ENCODE measurements at places on chromosomes 13 and 19.

DNA sequence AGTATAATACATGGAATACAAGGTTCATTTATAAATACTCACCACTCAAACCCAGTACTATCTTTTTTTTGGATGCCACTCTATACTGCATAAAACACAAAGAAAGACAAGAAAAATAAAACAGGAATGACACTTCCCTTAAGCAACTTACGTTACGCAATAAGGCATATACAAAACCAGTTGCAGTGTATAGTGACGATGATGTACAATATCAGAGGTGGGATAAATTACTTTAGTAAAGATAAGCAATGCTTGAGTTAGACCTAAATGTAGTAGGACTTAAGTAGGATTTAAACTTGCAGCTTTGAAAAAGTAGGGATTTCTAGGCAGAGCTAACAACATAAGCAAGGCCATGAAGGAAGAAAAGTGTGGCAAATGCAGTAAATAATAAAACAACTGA, 374.9 kb downstream of the SPRY2 start:
- no peak for DNase-seq

DNA sequence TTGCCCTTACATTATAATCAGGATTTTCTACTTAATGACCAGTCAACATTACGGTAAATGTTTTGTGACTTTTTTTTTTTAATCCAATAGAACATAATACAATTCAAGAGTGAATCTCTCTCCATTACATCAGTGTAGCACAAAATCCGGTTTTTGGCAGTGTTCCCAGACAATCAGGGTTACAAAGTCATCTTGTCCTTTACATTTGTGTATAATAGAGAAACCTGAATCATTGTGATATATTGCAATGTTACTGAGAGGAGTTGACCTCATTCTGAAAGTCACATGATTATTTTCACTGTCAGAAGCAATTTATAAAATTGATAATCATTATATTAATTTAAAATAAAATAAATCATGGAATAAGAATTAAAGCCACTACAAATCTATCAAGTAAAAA, 1346.0 kb upstream of the SPRY2 start:
- peak; percentile 14 for DNase-seq

- DNase-seq: no peak
These were observed 21.5 kb downstream of the SHC2 start for GRCh38 chr19:439167-439900.

- DNase-seq: no peak
These were observed 885 bp downstream of the TGFB1 start for GRCh38 chr19:41352609-41353465.

DNA sequence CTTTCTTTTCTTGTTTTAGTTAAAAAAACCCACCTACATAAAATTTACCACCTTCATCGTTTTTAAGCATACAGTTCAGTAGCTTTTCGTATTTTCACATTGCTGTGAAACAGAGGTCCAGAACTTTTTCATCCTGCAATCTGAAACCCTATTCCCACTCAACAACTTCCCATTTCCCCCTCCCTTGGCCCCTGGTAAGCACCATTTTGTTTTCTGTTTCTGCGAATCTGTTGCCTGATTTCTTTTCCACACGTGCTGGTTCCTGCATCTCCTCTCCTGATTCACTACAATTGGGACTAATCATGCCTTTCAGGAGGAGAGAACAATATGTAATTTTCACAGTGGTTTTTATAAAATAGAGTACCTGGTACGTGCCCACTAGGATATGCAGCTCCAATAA, 149.2 kb upstream of the RNF113B start:
- DNase-seq: no peak

DNA sequence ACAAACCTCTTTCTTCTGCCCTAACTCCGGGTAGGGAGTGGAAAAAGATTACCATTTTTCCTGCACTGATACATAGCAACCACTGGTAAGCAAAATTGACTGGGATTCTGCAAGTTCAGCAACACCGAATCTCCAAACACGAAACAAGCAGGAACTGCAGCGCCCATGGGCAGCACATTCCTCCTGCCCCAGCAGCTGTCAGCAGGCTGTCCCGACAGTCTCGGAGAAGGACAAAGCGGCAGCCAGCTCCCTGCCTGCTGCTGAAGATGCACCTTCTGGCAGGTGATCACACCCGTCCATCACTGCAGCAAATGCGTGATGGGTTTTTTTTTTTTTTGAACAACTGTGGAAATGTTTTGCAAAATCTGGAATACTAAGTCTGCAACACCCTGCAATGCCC, 6.7 kb downstream of the TMTC4 start:
- DNase-seq: no peak

- DNase-seq: no peak
These were observed 8.8 kb upstream of the IGFL4 start for GRCh38 chr19:46049597-46049996.

- no peak for DNase-seq
These were observed 2.8 kb downstream of the BRME1 start for GRCh38 chr19:13902993-13903555.

GRCh38 chr13:110289661-110290060, 17.3 kb downstream of the COL4A1 start:
- no peak for DNase-seq

GRCh38 chr13:114115796-114116195, 16.6 kb downstream of the RASA3 start:
- no peak for DNase-seq

GRCh38 chr19:28351761-28352160, 861.2 kb downstream of the UQCRFS1 start:
- no peak for DNase-seq

DNA sequence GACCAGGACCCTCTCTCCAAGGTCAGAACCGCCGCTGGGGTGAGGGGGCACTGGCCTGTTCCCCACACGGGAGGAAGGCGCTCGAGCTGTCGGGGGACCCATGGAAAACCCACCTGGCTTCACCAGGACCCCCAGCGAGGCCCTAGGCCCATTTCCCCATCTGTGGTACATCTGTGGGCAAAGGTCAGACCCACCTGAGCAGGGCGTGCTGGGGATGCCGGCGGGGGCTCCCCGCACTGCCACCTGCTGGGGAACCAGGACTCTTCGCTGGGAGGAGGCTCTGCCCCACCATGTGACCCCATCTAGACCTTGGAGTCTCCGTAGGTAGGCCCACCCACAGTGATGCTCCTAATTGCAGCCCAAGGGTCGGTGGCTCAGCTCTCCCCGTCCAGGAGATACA, 511 bp downstream of the WDR88 start:
- DNase-seq: no peak

DNA sequence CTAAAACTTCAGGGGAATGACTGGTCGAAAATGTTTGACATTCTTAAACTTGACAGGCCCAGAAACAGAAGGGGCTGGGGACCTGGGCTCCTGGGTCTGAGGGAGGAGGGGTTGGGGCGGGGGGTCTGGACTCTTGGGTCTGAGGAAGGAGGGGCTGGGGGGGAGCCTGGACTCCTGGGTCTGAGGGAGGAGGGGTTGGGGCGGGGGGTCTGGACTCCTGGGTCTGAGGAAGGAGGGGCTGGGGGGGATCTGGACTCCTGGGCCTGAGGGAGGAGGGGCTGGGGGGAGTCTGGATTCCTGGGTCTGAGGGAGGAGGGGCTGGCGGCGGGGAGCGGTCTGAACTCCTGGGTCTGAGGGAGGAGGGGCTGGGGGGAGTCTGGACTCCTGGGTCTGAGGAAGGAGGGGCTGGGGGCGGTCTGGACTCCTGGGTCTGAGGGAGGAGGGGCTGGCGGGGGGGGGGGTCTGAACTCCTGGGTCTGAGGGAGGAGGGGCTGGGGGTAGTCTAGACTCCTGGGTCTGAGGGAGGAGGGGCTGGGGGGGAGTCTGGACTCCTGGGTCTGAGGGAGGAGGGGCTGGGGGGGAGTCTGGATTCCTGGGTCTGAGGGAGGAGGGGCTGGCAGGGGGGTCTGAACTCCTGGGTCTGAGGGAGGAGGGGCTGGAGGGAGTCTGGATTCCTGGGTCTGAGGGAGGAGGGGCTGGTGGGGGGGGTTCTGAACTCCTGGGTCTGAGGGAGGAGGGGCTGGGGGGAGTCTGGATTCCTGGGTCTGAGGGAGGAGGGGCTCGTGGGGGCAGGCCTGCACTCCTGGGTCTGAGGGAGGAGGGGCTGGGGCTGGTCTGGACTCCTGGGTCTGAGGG, 5.5 kb upstream of the KLK6 start:
- DNase-seq: no peak

DNA sequence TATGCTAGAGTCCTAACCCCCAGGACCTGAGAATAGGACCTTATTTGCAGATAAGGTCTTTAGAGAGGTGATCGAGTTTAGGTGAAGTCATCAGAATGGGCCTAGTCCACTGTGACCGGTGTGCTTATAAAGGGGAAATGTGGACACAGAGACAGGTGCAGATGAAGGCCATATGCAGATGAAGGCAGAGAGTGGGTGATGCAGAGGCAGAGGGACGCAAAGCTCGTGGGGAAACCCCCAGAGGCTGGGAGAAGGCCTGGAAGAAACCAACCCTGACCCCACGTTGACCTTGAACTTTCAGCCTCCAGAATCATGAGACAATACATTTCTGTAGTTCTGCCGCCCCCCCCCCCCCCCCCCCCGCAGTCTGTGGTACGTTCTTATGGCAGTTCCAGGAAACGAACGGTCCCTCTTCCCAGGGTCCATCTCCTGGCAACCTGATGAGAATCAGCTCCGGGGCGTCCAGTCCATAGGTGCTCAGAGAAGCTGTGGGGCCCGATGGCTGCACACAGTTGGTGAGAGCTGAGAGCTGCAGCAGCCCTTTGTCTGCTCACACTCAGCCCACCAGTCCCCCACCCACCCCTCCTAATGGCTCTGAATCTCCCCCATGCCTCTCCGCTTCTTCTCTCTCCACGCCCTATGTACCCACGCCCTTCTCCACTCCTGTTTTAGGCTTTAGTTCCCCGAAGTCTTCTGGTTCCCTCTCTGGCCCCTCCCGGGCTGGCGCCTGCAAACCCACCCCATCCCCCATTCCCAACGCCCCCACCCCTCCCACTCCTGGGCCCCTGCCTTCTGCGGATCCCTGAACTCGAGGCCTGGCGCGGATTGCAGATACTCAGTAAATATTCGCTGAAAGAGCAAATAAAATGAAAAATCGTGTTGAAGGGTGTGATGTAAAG, 218.3 kb upstream of the MAB21L1 start:
- no peak for DNase-seq

- no peak for DNase-seq
These were observed 10.6 kb upstream of the LRRC25 start for GRCh38 chr19:18408053-18408476.
